ENCODE measurements at places on chromosomes 4 and X.

DNA sequence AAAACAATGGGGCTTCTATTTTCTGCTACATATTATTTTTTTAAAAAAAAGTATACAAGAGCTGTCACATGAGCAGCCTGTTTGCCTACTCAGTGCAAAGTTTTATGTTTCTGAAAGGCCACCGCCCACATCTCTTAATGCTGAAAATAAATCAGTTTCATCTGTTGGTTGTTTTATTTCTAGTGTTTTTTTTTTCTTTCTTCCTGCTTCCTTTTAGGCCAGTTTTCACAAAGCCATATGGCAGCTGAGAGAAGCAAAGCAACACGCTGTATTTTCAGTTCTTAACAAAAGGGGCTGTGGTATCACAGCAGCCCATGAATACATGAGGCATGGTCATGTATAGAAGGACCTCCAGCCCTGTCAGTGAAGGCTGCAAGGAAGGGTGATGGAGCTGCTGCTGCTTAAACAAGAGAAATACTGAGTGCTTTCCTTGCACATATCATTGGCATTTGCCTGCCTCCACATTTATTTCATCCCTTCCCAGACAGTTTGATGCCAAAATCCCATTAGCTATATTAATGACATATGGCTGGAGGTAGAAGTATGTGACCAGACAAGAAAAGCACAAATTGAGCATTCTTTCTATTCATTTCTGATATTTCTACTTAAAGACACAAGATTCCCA, 172.5 kb downstream of the PCDH18 start:
- no peak for DNase-seq

GRCh38 chr4:134777606-134778005, 576.0 kb upstream of the PABPC4L start:
- DNase-seq: no peak

DNA sequence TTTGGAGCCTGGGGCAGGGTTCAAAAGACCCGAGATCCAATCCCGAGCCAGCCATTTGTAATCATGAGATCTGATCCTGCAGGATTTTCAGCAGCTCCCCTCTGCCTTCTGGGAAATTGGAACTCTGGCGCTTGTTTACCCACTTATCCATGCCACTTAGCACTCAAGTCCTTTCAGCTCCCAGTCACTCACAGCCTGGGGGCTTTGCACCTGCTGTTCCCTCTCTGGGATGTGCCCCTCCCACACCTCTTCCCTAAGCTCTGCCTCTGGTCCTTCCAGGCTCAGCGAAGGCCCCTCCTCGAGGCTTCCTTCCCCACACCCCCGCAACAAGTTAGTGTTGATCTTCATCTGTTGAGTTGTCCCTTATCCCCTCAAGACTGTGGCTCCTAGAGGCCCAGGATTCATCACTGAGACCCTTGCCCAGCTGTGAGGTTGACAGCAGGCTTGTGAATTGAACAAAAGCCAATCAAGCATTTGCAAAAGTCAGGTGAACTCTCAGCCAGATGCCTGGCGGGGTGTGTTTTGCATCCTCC, 99.1 kb upstream of the AFAP1 start:
- no peak for DNase-seq

- no peak for DNase-seq
These were observed 43.2 kb downstream of the ZBTB49 start for GRCh38 chr4:4333265-4333706.

- DNase-seq: no peak
These were observed 307.2 kb downstream of the SLC7A11 start for GRCh38 chr4:137934911-137935310.

DNA sequence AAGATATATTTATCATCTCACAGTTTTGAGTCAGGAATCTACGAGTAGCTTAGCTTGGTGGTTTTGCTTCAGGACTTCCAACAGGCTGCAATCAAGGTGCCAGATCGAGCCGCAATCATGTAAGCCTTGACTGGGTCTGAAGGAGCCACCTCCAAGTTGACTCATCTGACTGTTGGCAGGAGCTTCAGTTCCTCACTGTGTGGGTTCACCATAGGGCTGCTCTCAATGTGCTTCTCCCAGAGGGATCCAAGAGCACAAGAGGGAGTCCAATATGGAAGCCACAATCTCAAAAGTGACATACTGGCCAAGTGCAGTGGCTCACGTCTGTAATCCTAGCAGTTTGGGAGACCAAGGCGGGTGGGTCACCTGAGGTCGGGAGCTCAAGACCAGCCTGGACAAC, 26.5 kb downstream of the DCHS2 start:
- DNase-seq: no peak

GRCh38 chrX:16914058-16914457, 32.4 kb upstream of the REPS2 start:
- DNase-seq: no peak

GRCh38 chr4:13678186-13678924, 50.8 kb upstream of the BOD1L1 start:
- DNase-seq: no peak

- DNase-seq: no peak
These were observed 83.8 kb downstream of the CCKAR start for GRCh38 chr4:26406346-26406975.

GRCh38 chr4:27005905-27006590, 145.4 kb downstream of the STIM2 start:
- no peak for DNase-seq

DNA sequence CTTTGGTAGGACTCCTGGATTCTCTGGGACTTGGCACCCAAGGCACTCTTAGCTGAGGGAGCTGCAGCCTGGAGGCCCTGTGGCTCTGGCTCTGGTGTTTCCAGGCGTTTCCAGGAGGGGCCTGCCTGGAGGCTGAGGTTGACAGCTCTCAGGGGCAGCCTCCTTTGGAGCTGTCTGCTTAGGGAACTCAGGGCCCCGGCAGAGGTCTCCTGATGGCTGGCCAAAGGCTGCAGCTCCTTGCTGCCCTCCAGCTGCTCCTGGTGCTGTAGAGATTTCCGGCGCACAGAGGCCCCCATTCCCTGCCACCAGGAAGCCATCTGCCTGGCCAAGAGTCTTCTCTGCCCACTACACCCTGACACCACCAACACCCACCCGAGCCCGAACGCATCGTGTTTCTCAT, 25.3 kb upstream of the ARHGEF38 start:
- no peak for DNase-seq

DNA sequence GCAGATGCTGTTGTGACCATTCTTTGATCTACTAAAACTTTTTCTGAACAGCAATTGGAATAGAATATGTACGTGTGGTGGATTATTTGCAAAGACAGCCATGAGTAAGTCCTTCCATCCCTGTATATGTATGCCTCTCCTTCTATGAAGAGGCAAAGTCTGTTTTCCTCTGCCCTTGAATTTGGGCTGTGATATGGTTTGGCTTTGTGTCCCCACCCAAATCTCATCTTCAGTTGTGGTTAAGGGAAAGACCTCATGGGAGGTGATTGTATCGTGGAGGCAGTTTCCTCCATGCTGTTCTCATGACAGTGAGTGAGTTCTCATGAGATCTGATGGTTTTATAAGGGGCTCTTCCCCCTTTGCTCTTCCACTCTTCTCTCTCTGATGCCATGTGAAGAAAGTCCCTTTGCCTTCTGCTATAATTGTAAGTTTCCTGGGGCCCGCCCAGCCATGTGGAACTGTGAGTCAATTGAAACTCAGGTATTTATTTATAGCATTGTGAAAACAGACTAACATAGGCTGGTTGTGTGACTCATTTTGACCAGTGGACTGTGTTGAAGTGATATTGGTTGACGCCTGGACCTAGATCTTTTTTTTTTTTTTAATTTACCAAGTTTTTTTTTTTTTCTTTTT, 108.3 kb upstream of the CAMK2D start:
- DNase-seq: no peak

DNA sequence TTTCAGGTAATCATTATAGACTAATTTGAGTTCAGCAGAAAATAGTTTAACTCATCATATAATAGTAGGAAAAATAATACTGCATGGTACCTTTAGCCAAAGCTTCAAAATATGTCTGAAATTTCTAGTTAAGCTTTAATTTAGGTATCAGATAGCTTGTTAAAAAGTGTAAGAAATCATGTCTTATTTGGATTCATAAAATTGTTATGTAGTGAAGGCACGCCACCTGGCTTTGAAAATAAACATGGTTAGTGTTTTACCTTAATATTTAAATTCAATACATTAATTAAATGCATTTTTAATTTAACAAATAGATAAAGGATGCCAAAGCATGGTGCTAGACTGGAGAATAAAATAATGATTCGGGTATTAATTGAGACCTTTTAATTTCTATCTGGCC, 211.4 kb downstream of the FSTL5 start:
- no peak for DNase-seq

DNA sequence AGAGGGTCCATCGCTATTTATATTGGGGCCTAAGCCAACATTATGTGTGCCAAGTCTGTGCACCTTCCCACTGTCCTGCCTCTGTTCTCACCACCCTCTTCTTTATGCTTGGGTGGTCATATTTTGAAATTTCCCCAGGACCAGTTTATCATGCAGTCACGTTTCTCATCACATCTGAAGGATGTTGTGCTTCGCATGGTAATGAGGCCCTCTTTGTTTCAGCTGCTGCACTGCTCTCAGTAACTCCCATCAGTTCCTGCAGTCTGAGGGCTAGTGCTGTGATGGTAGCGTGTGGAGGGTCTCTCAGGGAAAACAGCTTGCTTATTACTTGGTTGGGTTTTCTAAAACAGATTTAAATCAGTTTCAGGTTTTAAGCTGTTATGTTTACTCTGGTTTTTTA, 288.0 kb downstream of the AFF2 start:
- DNase-seq: no peak

DNA sequence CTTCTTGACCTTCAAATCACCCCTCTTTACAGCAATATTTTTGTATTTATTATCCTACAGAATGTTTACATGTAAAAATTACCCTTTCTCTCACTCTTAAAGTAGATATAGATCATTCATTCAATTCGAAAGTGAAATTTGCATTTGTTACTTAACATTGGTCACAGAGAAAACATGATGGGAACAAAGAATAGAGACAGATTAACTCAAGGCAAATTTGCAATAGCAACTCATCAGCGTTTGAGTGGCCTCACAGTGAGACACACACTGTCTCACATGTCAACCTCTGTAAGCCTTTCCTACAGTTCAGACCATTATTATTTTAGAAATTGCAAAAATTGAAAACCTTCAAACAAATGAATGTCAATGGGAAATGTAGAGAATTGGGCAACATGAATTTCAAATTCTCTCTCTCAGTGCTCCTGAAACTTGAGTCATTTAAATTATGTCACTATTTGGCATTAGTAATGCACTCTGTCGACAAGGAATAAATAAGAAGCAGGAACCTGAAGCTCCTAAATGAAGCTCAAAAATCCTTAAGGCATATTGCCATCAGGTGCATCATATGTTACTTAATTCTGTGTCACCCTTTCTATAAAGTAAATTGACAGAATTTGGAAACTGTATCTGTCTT, 148.3 kb upstream of the ANXA10 start:
- no peak for DNase-seq

- DNase-seq: no peak
These were observed 502.9 kb upstream of the PCDH10 start for GRCh38 chr4:132646186-132646585.

- DNase-seq: no peak
These were observed 100.3 kb downstream of the SORBS2 start for GRCh38 chr4:185711726-185712125.

- no peak for DNase-seq
These were observed 216.0 kb upstream of the TAPT1 start for GRCh38 chr4:16442296-16442695.

DNA sequence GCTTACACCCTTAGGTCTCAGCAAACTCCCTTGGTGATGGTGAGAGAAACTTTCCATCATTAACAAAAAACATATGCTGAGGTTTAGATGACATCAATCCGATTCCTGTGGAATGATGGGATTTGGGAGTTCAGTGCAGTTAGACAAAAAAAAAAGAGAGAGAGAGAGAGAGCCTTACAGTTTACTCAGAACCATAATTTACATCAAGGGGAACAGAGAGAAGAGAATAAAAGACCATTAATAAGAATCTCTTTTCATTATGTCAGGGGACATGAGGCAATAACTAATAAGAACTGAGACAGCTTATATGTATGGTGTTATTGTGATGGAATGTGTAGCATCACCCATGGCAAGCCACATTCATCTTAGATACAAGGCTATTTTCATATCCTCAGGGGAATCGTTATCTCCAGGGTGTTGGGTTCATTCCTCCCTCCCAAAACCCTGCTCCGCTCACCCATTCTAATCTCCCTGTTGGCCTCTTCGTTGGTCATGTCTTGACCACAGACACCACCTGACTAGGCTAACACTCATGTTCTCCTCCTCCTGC, 175.7 kb upstream of the MXRA5 start:
- DNase-seq: no peak

DNA sequence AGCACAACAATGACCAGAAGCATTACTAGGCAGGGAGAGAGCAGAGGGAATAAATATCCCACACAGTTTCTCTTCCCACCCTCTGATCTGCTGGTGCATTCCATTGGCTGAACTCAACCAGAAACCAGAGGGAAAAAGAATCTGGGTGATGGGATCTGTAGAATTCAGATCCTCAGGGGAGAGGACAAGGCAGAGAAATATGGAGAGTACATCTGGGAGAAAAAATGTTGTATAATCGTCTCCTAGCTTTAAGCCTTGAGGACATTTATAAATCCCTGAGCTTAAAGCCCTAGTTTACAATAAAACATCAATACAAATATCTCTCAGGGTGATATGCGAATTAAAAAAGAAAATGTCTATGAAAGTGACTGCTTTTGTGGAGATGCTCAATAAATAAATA, 368.1 kb upstream of the MAD2L1 start:
- DNase-seq: no peak

GRCh38 chrX:65608026-65608425, 59.4 kb upstream of the MSN start:
- DNase-seq: no peak

DNA sequence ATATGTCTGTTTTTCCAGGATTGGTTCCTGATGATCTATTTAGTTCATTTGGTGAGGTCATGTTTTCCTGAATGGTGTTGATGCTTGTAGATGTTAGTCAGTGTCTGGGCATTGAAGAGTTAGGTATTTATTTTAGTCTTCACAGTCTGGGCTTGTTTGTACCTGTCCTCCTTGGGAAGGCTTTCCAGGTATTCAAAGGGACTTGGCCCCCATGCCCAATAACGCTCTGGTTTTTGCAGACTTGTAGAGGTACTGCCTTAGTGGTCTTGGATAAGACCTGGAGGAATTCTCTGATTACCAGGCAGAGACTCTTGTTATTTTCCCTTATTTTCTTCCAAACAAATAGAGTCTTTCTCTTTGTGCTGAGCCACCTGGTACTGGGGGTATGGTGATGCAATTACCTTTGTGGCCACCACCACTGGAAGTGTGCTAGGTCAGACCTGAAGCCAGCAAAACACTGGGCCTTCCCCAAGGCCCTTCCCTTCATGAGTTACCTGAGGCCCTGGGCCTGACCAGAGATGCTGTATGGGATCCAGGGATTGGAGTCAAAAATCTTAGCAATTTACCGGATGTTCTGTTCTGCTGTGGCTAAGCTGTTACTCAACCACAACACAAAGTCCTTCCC, 63.3 kb upstream of the RXFP1 start:
- no peak for DNase-seq

GRCh38 chr4:112312610-112313239, 15.6 kb downstream of the ALPK1 start:
- no peak for DNase-seq

All from tibial nerve (tissue), 4 donors.